Stimulated activated CD4-positive, alpha-beta T cell treated with anti-CD3 and anti-CD28 coated beads, Interleukin-12 subunit alpha, Interleukin-12 subunit beta, amount 100 ng/mL, for 4 hours (primary cell): ENCODE measurements at places on chromosomes 5 and 9.

DNA sequence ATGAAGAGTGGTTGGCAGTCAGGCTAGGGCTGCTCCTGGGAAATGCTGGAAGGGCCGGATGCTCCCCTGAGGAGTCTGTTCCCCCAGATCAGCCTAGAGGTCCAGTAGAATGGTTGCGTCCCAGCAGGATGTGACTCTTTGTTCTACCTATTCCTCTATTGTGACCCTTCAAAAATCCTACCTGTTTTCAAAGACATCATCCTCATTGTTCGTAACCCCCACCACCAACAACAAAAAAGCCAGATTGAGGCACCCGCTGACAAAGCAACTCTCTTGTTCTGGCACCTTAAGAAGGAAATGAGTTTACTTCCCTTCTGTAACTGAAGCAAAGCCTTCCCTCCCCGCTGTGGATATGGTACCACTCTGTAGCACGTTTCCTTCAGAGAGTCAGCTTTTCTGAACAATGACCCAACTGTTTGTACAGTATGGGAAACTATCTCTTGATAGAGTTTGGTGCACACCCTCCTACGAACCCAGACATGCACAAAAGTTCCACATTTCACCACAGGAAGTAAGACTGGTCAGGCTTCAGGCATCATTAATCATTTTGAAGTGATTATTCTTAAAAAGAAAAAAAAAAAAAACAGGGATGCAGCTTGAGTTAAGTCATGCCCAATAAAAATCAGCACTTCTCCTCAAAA lies 207.2 kb downstream of the ENC1 start:
- no peak for DNase-seq

GRCh38 chr5:35198075-35198474 lies 32.2 kb downstream of the PRLR start:
- no peak for DNase-seq

- no peak for DNase-seq
Measured at GRCh38 chr5:149432911-149433401, 53.9 kb upstream of the IL17B start.

GRCh38 chr9:18396102-18396728 lies 77.7 kb upstream of the ADAMTSL1 start:
- DNase-seq = no peak

- no peak for DNase-seq
Measured at GRCh38 chr5:140575309-140575708, 10.7 kb downstream of the SLC35A4 start.
